ENCODE measurements at places on chromosomes 4 and X. TPM values are rescaled to one million over a fixed set of nuclear protein-coding genes. Genes with fewer than 3 reads are reported as not detected.

- no peak for DNase-seq
These were observed 109.5 kb downstream of the DDX60 start for GRCh38 chr4:168208957-168209614.

GRCh38 chrX:139642241-139642927, 65.6 kb downstream of the MCF2 start:
- no peak for DNase-seq

DNA sequence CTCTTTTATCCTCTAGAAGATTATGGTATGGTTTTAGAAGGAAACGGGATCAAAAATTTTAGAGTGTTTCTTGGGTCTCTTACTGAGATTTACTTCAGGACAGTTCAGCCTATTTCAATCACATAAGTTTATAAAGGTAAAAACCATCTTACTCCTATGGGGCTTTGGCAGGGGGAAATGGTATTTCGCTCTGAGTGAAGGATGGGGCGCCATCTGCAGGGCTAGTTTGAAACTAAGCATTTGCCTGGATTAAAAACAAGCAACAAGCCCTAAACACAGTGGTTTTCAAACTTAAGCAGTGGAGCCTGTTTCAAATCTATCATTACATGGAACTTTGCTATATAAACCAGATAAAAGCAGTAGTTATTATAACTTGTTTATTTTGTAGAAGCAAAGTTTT, 361.5 kb upstream of the FMR1 start:
- no peak for DNase-seq

- DNase-seq = no peak
These were observed 155.8 kb downstream of the NWD2 start for GRCh38 chr4:37400241-37400881.

ZDHHC15 gene
- 2.6 TPM for total RNA-seq

YY2 gene
- total RNA-seq = 3.5 TPM

PPARGC1A gene
- total RNA-seq = 6.1 TPM

Measured in breast epithelium (tissue), 4 donors.